DMS153 (cell line): ENCODE measurements at places on chromosomes 1 and 21.

DNA sequence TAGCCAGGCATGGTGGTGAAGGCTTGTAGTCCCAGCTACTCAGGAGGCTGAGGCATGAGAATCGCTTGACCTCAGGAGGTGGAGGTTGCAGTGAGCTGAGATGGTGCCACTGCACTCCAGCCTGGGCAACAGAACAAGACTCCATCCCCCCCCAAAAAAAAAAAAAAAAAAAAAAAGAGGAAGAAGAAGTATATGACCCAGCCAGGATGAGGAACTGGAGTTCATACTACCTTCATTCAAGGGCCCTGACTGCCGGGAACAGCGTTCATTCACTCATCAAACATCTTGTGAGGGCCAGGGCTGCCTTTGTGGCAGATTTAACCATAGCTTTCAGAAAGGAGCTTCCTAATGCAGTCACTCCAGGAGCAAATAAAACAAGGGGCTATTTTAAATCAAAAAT, 127.6 kb downstream of the MRPS6 start:
- no peak for DNase-seq

DNA sequence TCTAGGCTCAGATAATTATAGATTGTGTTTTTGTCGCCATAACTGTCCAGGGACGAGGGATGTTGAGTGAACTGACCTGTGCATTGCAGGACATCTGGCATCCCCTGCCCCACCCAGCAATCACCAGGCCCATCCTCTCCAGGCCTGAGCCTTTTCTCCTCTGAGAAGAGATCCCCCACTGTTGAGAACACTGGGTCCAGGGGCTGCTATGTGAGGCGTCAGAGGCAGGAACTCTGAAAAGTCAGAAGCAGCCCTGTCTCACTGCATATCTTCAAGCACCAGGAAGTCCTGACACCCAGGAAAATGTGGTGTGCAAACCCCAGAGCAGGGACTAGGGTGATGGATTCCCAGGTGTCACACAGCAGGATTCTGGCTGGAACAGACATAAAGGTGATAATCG, 17.1 kb upstream of the ACBD3 start:
- DNase-seq: no peak

GRCh38 chr1:91725618-91725988, 160.3 kb downstream of the TGFBR3 start:
- no peak for DNase-seq

DNA sequence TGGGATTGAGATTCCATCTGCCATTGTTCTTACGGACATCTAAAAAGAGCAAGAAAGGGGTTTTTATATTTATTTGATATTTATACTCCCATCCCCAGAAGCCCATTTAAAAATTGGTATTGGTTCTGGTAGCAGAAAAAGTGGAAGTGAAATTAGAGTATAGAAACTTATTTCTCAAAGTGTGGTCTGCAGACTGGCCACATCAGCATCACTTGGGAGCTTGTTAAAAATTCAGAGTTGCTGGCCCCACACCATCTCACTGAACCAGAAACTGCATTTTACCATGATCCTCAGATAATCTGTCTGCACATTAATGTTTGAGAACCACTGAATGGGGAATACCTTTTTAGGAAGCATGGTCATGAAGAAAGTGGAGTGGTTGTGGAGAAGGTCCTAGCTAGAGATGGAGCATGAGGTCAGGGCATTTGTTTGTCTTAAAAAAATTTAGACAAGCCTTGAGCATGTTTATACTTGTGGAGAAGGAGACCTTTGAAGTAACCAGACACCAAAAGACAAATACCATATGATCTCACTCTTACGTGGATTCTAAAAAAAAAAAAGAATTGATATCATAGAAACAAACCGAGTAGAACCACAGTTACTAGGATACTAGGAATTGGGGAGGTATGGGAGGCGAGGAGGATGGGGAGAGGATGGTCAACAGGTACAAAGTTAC, 116.3 kb downstream of the ST6GALNAC3 start:
- no peak for DNase-seq

- DNase-seq: no peak
Measured at GRCh38 chr1:207937204-207937603, 26.3 kb upstream of the CD34 start.

GRCh38 chr1:172343240-172344160, 77.0 kb upstream of the C1orf105 start:
- no peak for DNase-seq

- no peak for DNase-seq
Measured at GRCh38 chr1:228350831-228351781, 55.5 kb downstream of the TRIM11 start.

- no peak for DNase-seq
Measured at GRCh38 chr21:29320031-29320430, 21.3 kb downstream of the BACH1 start.

- DNase-seq: no peak
Measured at GRCh38 chr1:40267767-40268187, 9.7 kb downstream of the ZMPSTE24 start.

DNA sequence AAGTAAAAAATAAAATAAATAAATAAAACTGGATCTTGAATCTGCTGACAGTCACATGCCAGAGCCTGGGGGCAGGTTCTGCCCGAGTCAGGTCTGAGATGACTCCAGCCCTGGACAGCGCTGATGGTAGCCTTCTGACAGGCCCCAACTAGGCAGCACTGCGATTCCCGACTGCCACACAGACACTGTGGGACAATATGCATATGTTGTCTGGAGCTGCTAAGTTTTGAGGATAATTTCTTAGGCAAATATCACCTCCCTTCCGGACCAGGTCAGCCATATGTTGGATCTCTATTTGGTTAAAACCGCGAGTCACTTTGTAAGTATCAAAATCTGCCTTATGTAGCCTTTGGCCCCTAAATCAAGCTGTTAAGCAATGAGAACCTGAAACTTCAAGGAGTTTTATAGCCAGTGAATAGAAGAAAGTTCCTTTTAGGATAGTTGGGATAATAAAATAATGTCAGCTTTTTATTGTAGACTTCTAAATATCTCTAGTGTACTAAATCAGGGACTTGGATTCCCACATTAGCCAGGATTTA, 20.8 kb upstream of the TRIM17 start:
- no peak for DNase-seq

DNA sequence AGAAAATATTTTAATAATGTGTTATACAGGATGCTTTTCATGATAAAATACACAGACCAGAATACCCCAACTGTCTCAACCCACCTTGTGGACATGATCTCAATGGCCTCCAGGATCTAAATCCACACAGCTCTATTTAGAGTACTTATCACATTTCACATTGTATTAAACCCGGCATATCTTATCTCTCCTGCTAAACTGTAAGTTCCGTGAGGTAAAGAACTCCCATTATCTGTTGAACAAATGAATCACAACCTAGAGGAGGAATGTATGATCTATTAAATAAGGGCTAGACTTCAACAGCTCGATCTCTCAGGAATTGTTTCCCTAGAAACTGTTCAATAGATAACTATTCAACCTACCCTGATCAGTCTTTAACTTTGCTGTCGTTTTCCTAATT, 6.9 kb downstream of the ETV3 start:
- no peak for DNase-seq

- DNase-seq: no peak
Measured at GRCh38 chr21:14591377-14591776, 45.3 kb upstream of the SAMSN1 start.

- DNase-seq: no peak
Measured at GRCh38 chr1:193479187-193479586, 292.8 kb upstream of the B3GALT2 start.

- no peak for DNase-seq
Measured at GRCh38 chr1:3858231-3858981, 1.1 kb downstream of the DFFB start.

GRCh38 chr1:97163591-97164275, 442.1 kb downstream of the PTBP2 start:
- DNase-seq: no peak

DNA sequence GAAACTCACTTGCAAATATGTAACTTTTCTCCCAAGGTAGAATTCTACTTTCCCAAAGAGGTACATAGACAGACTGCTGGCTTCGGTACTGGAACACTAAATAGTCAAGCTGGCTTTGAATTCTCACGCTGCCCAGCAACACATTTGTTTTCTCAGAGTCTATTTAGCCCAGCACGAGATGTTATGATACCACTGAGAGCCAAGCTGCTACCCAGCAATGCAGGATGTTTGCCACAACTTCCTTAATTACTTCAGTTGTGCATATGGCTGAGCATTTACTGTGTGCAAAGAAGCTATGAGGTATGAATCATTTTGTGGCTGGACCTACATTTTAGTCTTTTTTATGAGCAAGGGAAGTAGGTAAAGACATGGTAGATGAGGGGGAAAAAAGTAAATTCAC, 793.2 kb downstream of the PLA2G4A start:
- DNase-seq: no peak

- DNase-seq: no peak
Measured at GRCh38 chr1:235746245-235746644, 96.7 kb upstream of the GNG4 start.

DNA sequence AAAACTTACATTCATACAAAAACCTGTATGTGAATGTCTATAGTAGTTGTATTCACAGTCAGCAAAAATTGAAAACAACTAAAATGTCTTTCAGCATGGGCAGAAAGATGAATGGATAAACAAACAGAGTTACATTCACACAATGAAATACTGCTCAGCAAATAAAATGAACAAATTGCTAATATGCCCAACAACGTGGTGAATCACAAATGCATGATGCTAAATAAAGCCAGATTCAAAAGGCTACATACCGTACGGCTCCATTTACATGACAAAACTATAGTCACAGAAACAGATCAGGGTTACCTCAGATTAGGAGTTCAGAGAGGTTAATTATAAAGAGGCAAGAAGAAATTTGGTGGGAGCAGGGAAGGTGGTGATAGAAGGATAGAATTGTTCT, 100.7 kb upstream of the KCTD3 start:
- no peak for DNase-seq

DNA sequence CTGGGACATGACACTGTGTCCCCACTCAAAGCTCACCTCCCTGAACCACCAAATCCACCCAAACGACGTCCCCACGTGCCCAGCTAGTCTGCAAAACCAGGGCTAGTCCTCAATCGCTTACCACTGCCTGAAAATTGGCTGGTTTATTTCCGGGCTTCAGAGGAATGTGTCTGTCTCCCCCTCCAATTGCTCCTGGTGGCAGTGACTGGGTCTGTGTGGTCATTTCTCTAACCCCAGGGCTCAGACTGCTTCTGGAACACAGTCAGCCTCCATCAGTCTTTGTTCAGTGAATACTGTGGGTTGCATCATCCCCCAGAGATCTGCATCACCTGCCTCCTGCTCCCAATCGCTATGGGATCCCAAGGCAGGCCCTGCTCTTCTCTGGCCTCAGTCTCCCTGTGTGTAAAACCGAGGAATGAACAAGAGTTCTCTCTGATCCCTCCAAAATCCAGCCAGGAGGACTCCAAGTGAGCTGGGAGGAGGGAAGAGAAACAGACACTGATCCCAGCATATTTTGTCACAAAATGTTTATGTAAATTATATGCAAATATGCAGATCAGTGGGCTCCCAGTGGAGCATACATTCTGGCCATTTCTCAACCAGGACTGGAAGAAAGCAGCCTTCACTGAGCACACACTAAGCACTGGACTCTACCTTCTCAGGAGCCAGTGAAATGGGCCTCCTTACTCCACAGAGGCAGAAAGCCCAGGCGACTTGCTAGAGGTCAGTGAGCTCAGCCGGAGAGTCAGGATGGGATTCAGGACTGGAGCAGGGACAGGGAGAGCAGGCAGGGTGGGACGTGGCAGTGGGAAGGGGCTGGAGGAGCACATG, 20.9 kb downstream of the SDC3 start:
- DNase-seq: no peak

- DNase-seq: no peak
Measured at GRCh38 chr1:23441446-23442148, 17.0 kb upstream of the TCEA3 start.

- DNase-seq: no peak
Measured at GRCh38 chr1:44862829-44863401, 19.9 kb upstream of the PTCH2 start.

DNA sequence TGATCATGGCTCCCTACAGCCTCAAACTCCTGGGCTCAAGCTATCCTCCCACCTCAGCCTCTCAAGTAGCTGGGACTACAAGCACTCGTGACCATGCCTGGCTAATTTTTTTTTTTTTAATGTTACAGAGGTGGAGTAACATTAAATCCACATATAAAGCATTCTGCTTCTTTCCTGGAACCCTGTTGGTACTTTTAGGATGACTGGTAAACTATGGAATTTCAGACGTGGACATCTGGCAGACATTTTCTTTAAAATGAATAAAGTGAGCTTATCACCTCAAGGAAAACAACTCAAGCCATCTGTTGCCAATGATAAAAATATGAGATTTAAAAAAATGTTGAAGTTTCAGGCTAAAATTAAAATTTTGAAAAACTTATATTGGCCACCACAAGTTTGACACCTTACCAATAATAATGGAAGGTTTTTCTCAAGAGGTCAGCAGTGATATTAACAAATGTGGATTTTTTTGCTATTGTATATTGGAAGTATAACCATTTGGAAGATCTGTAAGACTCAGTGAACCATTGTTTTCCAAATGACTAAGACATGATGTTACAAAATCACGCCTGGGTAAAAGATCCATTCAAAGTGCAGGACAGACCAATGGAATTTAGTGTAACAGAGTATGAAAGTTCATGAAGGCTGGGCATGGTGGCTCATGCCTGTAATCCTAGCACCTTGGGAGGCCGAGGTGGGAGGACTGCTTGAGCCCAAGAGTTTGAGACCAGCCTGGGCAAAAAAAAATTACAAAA, 52.7 kb upstream of the EIF4G3 start:
- no peak for DNase-seq

GRCh38 chr1:48547561-48548220, 75.7 kb upstream of the SPATA6 start:
- DNase-seq: no peak
